ENCODE measurements at places on chromosomes 5 and 9.

GRCh38 chr5:139908749-139909148 lies 113.1 kb downstream of the PSD2 start:
- DNase-seq = no peak

DNA sequence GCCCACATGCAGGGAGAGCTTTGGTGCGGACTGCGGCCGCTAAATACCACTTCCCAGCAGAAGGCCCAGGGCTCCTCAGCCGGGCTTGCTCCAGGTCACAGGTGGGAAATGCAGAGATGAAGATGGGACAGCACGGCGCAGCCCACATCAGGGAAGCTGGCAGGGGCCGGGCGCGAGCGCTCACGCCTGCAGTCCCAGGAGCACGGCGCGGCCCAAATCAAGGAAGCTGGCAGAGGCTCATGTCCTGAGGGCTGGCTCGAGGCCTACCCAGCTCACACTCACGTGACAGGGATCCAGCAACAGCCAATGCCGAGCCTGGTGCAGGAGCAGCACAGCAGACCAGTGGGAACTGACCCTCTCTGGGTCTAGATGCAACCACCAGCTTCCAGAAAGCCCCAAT lies 16.3 kb downstream of the LPCAT1 start:
- DNase-seq = no peak

DNA sequence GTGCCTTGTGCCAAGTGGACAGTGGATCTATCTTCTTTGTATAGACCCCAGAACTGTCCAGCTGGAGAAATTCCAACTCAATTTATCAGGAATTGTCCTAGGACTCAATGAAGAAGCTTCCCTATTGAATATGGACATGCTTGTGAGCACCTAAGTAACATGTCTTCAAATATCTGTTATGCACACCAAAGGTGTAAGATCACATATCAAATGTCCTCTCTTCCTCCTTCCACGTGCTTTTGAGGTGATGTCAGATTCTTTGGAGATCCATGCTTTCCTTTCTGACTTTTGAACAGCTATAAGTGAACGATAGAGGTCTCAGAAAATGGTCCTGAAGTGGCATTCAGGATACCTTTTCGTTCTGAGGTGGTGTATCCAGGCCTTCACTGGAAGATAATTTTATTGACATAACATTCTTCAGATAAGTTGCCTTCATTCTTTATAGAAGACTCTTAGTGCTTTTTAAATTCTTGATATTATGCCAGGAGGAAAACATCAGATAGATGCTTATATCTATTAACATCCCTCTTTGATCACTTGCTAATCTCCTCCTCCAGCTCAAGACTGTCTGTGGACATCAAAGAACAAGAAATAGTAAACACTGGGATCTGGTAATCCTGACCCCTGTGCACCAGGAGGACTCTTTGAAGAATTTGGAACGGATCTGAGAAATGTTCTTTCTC lies 246.4 kb downstream of the SMARCA2 start:
- no peak for DNase-seq

GRCh38 chr5:73236541-73237128 lies 63.6 kb downstream of the TMEM174 start:
- no peak for DNase-seq

GRCh38 chr9:137815256-137816255 lies 62.0 kb upstream of the CACNA1B start:
- DNase-seq = no peak
